MCF 10A (cell line): ENCODE measurements at places on chromosomes 12 and 14. TPM values are rescaled to one million over a fixed set of nuclear protein-coding genes. Genes with fewer than 3 reads are reported as not detected.

DNA sequence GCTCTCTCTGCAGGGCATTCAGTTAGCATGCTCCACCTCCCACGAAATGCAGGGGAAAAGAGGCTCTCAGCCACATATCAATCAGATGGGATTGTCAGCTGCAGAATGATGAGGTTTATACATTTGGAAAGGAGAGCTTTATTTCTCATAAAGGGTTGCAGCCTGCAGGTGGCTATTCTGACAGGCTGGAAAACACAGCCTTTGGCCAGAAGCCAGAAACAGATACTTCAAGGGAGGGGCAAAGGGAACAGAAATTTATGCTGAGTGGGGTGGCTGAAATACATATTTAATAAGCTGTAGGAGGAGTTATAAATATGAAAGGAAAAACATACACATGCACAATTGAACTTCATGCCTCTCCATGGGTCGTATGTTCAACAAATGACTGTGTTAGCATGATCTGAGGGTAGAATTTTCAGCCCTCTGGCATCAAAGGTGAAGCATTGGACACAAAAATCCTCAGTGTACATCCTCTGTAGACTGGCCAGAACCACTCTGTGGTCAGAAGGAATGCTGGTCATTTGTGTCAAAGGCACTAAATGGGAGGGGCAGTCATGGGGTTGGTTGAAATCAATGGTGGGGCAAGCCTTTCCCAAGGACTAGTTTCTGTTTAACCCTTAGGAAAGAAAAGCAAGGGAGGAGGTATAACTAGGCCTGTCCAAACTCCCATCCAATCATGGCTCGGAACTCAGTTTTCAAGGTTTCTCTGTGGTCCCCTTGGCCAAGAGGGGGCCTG, 62.4 kb downstream of the TMX1 start:
- DNase-seq: peak; percentile 18

DNA sequence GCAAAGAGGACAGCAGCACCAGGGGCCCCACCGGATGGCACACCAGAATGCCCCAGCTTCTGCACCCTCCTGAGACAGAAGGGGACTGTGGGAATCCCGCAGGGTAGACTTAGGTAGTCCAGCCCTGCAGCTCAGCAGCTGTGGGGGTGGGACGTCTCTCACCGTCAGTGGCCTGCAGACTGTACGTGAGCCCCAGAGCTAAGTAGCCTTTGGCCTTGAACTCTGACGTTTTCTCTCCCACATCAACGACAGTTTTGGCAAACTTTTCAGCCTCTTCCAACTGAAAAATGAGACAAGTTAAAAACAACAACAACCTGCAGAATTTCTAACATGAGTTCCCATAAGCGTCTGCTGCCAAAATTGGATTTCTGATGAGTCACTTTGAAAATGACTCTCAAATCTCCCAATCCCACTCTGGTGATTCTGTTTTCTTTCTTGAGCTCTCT, 161.4 kb downstream of the TTC7B start:
- peak; percentile 69 for DNase-seq

DNA sequence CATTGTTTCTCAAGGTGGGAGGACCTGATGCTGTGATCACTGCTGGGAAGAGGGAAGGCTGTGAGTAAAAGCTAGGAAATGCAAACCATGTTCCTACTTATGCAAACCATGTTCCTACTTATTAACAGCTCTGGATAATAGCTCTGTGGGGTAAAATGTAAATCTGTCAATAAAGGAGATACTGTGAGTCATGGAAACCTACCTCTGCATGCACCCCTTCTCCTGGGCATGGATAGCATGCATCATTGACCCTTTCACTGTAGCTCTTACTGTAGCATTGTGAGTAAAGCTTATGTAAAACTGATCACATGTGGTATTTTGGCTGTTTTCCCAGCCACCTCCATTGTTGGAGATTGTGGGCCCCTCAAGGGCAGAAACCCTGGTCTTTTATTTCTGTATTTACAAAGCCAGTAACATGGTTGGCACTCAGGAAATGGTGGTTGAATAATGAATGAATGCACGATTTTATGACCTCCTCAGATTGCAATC, 253.7 kb downstream of the GRIN2B start:
- no peak for DNase-seq

DNA sequence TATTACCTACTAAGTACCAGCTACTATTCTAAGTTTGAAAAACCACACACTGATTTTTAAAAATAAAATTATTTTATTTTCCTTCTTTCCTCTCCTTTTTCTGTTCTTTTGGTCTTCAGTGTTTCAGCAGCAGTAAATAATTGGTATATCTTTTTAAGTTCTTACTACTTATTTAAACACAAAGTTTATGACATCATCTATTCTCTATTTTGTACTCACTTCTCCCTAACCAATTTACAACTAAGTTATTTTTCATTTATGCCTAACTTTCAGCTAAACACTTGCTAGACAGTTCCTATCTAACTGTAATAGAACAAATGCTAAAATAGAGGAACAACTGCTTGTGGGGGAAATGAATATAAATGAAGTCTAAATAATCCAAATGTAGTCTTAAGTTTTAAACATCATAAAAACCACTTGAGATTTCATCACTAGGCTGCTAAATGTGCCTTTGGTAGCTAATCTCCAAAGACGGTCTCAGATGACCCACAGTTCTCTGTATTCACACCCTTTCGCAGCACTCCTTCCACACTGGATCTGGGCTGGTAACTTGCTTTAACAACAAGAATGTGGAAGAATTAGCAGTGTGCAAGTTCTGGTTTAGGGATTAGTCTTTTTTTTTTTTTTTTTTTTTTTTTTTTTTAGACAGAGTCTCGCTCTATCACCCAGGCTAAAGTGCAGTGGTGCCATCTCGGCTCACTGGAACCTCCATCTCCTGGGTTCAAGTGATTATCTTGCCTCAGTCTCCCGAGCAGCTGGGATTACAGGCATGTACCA, 41.0 kb downstream of the TFCP2 start:
- no peak for DNase-seq

GRCh38 chr12:19648591-19648990, 209.3 kb downstream of the AEBP2 start:
- DNase-seq: no peak

DNA sequence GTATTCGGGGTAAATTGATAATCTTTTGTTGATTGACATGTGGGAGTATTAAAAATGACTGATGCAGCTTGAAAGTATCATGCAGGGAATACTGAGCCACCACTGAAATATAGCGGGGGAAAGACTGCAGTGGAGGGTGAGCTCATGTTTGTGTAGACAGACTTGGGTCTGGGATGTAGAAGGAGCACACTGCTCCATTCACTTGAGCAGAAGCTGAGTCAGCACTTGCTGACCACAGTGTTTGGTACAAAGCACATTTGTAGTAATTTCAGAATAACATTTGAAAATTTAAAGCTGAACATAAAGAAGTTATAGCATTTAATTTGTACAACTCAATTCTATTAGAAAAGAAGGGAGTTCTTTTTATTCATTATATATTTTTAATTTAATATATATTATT, 304.3 kb upstream of the PRICKLE1 start:
- DNase-seq: no peak

DNA sequence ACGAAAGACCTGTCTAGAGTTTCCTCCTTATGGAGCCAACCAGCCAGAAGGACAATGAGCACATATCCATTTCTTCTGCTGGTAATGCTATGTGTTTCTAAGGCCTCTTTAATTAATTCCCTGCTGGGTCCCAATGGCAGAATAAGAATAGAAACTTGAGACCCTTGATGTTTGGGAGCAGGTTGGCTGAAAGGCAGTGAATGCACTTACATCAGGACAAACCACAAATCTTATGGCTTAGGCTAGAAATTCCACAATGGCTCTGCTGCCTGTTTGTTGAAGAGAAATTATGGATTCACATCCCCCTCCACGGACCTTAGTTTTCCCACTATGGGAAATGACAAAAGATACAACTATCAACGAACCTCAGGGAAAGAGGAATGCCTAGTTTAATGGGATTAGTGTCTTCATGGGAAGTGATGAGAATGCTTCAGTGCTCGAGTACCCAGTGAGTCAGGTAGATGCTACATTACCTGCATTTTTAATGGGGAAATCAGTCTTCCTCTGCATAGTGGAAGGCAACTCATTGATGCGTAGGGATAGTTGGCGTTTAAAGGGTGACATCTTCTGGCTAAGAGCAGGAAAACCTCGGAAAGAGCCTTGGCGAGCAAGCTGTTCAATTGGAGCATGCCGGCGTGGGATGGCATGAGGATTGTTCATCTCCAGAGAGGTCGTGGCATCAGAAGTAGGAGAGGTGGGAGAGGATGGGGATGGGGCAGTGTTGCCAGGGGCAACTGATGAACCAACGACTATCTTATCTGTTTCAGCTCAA, 46.5 kb downstream of the PAPLN start:
- no peak for DNase-seq

- no peak for DNase-seq
These were observed 48.1 kb downstream of the EPS8 start for GRCh38 chr12:15741082-15741481.

GRCh38 chr12:96242597-96242996, 48.4 kb downstream of the ELK3 start:
- DNase-seq: no peak

DNA sequence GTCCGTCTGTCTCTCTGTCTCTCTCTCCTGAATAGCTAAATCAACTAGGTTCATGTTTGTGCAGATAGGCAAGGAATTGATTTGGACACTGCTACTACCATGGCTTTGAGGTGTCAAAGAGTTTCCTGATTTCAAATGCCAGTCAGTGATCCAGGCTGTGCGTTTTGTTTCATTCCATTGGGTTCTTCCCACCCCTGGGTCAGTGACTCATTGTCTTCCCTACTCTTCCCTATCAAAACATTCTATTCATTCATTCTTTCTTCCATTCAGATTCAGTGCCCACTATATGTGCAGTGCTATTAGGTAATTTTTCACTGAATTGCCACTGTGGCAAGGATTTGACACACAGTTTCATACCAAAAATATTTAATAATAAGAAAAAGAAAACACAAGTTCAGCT, 50.4 kb downstream of the RPH3A start:
- DNase-seq: peak; percentile 22

The TRIAP1 gene
- total RNA-seq: 48.4 and 50.2 TPM in 2 replicates

The GPRC5A gene
- 24.1 and 42.1 TPM in 2 replicates for total RNA-seq

The TGM1 gene
- 16.9 and 26.2 TPM in 2 replicates for total RNA-seq

The LRRC10 gene
- total RNA-seq: not detected in 2 replicates

The NEMF gene
- 55.0 and 57.7 TPM in 2 replicates for total RNA-seq

The SLC2A14 gene
- not detected in 2 replicates for total RNA-seq

The ASCL1 gene
- total RNA-seq: not detected in 2 replicates

The JPH4 gene
- total RNA-seq: not detected in 2 replicates

The IL31 gene
- not detected in 2 replicates for total RNA-seq

The ZDHHC22 gene
- not detected in 2 replicates for total RNA-seq
